ENCODE measurements at places on chromosomes 12 and 14. TPM values are rescaled to one million over a fixed set of nuclear protein-coding genes. Genes with fewer than 3 reads are reported as not detected.

MDP1 gene
- 8.3 TPM for total RNA-seq

CLEC7A gene
- total RNA-seq = not detected

SLC39A2 gene
- total RNA-seq = not detected

KLRC1 gene
- total RNA-seq = 0.24 TPM
